Cerebellar nuclear complex (tissue), 1 donor: ENCODE measurements at places on chromosomes 16 and 17.

DNA sequence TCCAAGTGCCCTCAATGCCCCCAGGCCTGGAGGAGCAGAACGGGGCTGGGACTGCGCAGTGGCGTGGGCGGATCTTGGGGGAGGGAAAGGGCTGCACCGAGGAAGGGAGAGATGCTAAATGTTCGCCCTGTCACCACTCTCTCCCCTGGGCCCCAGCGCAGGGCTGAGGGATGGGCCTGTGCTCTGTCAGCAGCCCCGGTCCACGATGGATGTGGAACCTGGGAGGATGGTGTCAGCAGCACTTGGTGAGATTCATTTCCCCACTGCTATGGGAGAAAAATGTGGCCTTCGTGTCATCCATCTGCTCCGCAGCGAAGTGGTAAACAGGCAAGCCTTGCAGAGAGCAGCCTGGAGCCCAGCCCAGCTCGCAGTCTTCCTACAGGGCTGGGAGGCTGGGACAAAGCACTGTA lies 72.0 kb downstream of the TMEM132E start:
- DNase-seq = peak; percentile 16

DNA sequence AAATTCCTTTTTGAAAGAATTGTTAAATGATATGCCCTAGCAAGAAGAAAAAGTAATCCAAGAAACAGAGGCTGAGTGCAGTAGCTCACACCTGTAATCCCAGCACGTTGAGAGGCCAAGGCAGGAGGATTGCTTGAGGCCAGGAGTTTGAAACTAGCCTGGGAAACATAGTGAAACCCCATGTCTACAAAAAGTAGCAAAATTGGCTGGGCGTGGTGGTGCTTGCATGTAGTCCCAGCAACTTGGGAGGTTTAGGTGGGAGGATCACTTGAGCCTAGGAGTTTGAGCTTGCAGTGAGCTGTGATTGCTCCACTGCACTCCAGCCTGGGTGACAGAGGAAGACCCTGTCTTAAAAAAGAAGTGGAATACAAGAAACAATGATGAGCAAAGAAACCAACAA lies 56.1 kb downstream of the NT5M start:
- no peak for DNase-seq

GRCh38 chr17:50356418-50356817 lies 10.5 kb downstream of the XYLT2 start:
- DNase-seq = no peak

DNA sequence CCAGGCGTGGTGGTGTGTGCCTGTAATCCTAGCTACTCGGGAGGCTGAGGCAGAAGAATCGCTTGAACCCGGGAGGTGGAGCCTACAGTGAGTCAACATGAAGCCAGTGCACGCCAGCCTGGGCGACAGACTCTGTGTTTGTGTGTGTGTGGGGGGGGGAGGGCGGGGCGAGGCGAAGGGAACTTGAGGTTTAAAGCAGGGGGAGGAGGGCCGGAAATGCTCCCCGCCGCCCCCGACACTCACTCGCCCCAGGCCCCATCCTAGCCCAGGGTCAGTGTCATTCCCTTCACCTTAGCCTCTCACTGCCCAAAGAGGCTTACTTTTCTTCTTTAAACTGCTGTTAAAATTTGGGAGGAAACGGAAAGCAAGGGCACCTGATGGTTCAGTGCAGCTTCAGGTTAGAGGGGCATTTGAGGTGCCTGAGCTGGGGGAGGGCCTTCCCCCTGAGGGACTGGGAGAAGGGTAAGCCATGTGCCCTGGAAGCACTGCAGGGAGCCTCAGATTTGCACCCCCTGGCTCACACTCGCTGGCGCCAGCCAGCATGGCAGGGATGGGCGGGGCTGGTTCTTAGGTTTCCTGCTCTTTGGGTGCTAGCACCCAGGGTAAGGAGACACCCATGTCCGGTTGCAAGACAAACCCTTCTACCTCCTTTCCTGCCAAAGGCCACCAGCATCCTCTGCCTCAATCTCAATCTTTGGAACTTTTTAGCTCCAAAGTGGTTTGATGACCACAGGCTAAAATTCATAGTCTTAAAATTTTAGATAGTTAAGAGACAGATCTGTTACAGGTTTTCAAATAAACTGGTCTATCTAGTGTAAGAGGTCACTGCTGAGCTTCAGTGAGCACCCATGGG lies 2.2 kb upstream of the LIMD2 start:
- no peak for DNase-seq

DNA sequence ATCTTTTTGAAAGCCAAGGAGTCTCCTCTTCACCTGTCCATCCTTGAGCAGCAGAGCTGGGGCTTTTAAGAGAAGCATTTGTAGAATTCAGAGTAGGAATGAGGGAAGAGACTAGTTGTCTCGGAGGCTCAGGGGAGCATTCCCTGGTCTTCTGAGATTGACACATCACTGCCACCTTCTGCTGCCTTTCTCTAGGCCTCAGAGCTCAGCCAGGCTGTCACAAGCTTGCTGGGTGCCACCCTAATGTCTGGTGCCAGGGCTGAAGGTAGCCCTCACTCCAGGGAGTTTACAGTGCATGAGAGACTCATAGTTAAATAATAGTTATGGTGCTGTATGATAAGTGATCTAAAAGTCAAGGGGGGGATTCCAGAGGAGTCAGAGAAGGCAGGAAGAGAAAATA lies 39.7 kb downstream of the B9D1 start:
- no peak for DNase-seq

DNA sequence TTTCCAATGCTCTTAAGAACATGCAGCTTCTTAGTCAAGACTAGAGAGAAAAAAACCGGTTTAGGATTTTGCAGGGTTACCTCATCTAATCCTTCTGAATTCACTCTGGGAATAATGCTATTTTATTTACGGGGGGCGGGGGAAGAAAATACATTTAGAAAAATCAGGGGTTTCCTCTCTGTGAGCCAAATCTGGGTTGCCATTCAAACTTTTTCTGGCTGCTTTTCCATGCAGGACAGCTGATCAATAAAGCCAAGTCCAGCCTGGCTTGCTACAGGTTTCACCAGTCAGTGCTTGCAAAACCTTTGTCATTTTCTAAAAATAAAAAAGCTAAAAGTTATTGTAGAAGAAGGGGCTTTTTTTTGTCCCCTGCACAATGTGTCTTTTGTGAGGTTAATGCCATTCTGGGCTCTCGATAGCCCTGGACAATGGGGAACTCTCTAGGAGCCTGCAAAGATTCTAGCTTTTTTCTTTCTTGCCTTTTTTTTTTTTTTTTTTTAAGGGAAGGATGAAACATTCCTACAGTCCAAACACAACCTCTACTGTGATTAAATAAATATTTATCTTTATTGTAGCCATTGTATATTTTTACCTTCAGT lies 13.1 kb upstream of the ZFHX3 start:
- DNase-seq = no peak

GRCh38 chr17:74020522-74020921 lies 183.0 kb upstream of the RPL38 start:
- no peak for DNase-seq

DNA sequence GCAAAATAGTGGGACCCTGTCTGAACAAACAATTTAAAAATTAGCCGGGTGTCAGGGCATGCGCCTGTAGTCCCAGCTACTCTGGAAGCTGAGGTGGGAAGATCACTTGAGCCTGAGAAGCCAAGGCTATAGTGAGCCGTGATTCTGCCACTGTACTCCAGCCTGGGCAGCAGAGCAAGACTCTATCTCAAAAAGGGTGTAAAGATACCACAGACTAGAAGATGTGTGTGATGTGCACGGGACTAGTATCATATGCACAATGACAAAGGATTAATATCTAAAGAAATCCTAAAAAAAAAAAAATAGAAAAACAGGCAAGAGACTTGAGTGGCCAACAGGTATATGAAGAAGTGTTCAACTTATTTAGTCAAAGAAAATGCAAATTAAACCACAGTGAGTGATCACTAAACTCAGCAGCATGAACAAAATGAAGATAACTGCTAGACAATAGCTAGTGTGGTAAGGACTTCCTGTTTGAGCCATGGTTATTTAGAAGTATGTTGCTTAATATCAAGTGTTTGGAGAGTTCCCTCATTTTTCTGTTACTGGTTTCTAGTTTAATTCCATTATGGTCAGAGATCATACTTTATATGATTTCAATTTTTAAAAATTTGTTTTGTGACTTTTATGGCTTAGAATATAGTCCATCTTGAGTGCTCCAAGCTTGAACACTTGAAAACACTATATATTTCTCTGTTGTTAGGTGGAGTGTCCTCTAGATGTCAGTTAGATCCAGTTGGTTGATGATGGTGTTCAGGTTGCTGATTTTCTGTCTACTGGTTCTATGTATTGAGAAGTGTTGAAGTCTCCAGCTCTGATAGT lies 14.7 kb upstream of the SLX4 start:
- DNase-seq = no peak

GRCh38 chr17:43400943-43401717 lies 2.3 kb downstream of the ARL4D start:
- no peak for DNase-seq

DNA sequence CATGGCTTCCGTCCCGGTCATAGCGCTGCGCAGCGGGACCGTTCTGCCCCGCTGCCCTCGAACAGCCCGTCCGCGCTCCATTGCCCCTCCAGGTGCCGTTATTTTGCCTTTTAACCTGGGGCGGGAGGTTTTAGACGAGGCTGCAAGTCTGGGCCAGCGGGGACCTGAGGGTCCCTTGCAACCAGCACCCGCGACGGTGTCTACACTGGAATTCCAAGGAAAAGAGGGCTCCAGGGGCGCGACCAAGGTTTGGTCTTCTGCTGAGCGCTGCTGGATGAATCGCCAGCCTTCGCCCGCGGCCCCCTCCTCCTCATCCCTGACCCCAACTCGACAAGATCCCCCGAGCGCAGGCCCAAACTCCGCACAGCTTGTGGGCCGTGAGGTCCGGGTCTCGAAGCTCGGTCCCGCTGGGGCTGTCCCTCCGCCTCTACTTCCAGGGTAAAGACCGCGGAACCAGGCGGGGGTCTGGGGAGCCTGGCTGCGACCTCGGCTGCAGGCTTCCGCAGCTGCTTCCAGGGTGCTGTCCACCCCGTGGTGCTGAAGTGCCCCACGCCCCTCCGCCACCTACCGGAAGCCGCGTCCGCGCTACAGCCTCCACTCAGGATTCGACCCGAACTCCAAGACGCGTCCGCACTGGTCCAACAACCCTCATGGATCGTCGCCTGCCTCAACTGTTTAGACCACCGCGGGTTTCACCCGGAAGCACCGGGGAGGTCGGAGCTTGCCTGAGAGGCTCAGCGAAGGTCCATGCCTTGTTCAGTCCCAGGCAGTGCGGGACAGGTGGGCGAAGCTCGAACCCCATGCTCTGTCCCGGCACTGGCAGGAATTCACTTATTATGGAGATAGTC lies 10.1 kb upstream of the CA4 start:
- no peak for DNase-seq

- DNase-seq = no peak
Measured at GRCh38 chr17:55730380-55730779, 7.7 kb upstream of the TMEM100 start.

DNA sequence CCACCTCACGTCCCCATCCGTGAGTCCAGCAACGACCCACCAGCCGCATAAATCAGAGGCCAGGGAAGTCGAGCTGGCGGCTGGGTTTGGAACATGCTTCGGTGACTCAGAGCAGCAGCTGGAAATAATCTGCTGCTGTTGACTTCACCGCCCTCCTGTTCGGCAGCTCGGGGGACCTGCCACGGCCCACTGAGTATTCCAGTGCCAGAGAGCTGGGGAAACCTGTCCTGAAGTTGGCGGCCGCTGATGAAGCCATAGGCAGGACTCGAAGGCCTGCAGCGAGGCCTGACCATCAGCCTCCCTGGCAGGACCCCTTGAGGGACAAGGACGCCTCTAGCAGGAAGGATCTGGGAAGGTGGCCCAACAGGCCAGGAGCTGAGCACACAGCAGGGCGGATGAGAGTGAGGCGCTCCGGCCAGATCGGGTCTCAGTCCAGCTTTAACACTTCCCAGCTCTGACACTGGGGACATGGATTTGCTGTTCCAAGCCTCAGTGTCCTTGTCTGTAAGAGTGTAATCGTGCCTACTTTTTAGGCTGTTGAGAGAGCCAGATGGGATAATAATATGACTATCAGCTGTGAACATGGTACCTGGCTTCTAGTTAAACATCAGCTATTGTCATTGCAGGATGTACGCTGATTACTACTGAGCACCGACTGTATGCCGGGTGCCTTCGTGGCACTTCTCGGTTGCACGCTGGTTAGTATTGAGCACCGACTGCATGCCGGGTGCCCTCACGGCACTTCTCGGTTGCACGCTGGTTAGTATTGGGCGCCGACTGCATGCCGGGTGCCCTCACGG lies 50.4 kb upstream of the CIBAR2 start:
- DNase-seq = no peak
